ENCODE measurements at places on chromosomes 5 and 9. TPM values are rescaled to one million over a fixed set of nuclear protein-coding genes. Genes with fewer than 3 reads are reported as not detected.

GRCh38 chr9:117704024-117704575, at the start of gene TLR4:
Gene TLR4 (plus strand): TSS chr9:117704403. CDS start chr9:117704473, 70 bp downstream.
- DNase-seq: peak; percentile 86

GRCh38 chr5:55535199-55535905, 588 bp upstream of the PLPP1 start:
- DNase-seq: no peak

DNA sequence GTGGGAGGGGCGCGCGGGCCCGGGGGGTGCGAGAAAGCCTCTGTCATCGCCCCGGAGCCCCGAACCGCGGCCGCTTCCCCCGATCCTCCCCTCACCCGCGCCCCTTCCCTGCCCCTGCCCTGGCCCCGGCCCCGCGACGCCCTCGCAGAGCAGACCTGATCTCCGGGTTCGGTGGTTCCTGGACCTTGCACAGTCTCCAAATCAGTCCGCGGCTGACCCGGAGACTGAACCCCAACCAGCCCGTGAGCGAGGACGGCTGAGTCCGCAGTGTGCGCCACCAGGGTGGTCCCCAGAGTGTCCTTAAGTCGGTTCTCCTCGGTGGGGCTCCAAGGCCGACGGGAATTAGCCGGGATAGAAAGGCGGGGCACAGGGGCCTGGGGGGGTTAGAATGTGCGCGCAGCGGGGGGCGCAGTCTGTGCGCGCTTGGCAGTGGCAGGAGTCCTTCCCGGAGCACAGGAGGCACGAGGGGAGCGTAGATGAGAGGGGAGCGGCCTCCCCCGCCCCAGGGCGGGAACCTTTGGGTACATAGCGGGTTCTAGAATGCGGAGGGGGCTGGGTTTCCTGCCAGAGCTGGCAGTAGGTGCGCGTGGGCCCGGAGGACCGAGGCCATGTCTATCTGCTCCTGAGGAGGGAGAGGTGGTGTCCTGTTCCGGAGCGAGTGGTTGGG, 779 bp downstream of the PKN3 start:
- no peak for DNase-seq

DNA sequence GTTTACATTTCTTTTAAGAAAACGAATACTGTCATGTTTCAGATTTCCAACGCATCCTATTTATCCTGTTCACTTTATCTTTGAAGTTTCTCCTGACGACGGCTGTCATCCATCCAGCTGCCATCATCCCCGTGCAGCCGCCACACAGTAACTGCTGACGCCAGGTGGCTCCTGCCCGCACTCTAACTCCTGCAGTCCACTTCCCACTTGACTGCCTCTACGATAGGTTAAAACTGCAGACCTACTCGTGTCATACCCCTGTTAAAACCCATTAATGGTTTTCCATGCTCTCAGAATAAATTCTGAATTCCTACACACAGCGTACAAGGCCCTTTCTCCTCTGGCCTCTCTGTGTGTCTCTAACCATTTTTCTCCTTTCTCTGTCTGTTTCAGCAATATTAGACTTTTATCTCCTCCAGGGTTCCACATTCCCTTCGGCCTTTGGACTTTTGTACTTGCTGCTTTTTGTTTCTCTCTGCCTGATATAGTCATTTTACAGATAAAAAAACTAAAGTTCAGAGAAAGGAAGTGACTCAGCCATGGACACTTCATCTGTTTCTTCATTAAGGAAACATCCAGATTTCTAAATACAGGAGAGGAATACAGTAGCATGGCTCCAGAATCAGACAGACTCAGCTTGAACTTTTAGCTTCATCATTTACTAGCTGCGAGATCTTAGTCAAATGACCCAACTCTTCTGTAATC, 84.9 kb downstream of the ADAMTS12 start:
- DNase-seq: no peak

Gene FAM163B
- not detected for total RNA-seq

Measured in B cell (primary cell).